Adrenal gland (tissue), 19 donors: ENCODE measurements at places on chromosomes 1 and 21. TPM values are rescaled to one million over a fixed set of nuclear protein-coding genes. Genes with fewer than 3 reads are reported as not detected.

GRCh38 chr1:26320896-26321295, 3.1 kb downstream of the CD52 start:
- H3K27me3 ChIP-seq: no peaks in the 10 kb centered on the region
- no peak for DNase-seq
- H3K36me3 ChIP-seq: no peaks in the 10 kb centered on the region
- H3K27ac ChIP-seq: no peak overlapping the region
- no peak overlapping the region for H3K4me3 ChIP-seq
- H3K4me1 ChIP-seq: no peaks in the 10 kb centered on the region

- no peak overlapping the region for H3K27ac ChIP-seq
- H3K4me1 ChIP-seq: peaks cover 4% of the 10 kb centered on the region
- no peak overlapping the region for H3K4me3 ChIP-seq
Observed at GRCh38 chr1:116943438-116943837, 33.7 kb downstream of the PTGFRN start.

DNA sequence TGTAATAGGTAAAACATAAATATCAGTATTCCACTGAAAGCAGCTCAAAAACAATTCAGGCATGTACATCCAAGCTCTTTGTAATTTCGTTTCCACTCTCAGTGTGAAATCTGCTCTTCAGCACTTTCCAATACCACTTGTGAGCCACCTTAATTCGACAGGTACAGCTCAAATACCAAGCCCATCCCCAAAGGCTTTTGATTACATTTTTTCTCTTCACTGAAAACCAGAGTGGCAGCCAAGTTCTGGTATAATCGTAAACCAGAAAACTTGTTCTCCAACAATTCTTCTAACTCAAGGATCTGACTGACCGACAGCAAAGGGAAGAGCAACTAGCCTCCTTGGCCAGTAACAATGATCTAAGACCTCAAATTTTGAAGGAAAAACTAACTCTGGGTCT, 36.8 kb downstream of the FBXO42 start:
- peaks cover 6% of the 10 kb centered on the region for H3K4me1 ChIP-seq
- no peak for DNase-seq
- H3K27ac ChIP-seq: no peak overlapping the region

DNA sequence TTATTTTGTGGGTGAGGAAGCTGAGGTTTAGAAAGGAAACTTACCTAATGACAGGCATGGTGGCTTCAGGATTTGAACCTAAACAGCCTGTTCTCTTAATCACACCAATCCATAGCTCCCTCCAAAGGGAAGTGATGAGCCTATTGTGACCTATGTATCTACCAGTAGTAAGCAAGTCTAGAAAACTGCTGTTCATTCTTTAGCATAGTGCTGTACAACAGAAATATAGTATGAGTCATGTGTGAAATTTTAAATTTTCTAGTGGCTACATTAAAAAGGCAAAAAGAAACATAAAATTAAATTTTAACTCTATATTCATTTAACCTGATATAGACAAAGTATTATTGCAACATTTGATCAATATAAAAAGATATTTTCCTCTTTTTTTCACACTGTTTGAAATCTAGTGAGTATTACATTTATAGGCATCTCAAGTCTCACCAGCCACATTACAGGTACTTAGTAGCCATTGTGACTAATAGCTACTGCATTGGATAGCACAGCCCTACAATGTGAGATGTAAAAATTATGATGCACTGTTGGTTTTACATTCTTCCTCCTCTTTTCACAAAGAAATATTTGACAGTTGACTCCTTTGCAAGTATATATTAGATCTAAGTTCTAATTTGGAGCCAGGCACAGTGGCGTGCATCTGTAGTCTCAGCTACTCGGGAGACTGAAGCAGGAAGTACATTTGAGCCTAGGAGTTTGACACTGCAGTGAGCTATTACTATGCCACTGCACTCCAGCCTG, 16.6 kb downstream of the IPO9 start:
- no peak for DNase-seq
- H3K4me3 ChIP-seq: no peak overlapping the region
- peaks cover 14% of the 10 kb centered on the region for H3K36me3 ChIP-seq
- no peak overlapping the region for H3K27ac ChIP-seq
- no peaks in the 10 kb centered on the region for H3K27me3 ChIP-seq
- no peaks in the 10 kb centered on the region for H3K4me1 ChIP-seq

GRCh38 chr1:100736324-100736723, 16.8 kb downstream of the VCAM1 start:
- H3K36me3 ChIP-seq: no peaks in the 10 kb centered on the region
- no peak for DNase-seq
- H3K27ac ChIP-seq: peak overlapping the region; percentile 62
- H3K4me1 ChIP-seq: peaks cover 12% of the 10 kb centered on the region
- H3K27me3 ChIP-seq: no peaks in the 10 kb centered on the region

GRCh38 chr1:217892750-217893149, 261.6 kb downstream of the SPATA17 start:
- H3K27ac ChIP-seq: no peak overlapping the region
- H3K4me3 ChIP-seq: no peak overlapping the region
- DNase-seq: no peak
- no peaks in the 10 kb centered on the region for H3K27me3 ChIP-seq

DNA sequence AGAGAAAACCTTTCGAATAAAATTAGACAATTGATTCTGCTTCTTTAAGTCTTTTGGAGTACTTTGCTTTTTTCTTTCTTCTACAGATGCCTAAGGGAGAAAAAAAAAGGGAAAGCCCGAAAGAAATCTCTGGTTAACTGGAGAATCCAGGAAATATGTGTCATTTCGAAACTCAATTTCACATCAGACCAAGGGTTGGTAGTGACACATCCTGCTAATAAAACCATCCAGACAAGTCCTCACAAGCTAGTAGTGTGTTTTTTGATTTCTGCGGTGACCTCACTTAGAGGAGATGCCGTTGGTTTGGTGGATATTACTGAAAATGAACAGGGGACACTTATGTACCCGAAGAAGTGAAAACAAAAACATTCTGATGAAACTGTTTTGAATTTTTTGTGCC, 726.5 kb upstream of the ADAMTS5 start:
- no peak overlapping the region for H3K4me3 ChIP-seq
- no peaks in the 10 kb centered on the region for H3K4me1 ChIP-seq
- H3K27me3 ChIP-seq: no peaks in the 10 kb centered on the region
- H3K36me3 ChIP-seq: no peaks in the 10 kb centered on the region

GRCh38 chr1:33905241-33905640, 41.4 kb downstream of the HMGB4 start:
- no peaks in the 10 kb centered on the region for H3K27me3 ChIP-seq
- H3K36me3 ChIP-seq: no peaks in the 10 kb centered on the region
- H3K4me3 ChIP-seq: no peak overlapping the region
- peaks cover 11% of the 10 kb centered on the region for H3K4me1 ChIP-seq

DNA sequence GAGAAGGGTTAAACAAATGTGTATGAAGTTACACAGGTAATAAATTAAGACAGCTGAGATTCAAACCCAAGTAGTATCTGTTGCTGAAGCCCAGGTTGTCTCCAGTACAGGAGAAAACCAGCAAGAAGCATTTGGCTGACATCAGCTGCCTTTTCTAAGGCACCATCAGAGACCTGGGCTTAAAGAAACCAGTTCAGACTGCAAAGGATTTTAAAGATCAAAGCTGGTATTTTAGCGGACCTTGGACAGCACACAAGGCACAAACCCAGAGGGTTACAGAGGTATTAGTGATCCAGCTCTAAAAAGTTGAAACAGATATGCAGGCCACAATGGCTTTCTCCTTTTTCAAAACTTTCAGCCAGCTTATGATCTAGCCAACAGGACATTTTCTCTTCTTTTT, 23.4 kb downstream of the BEND5 start:
- H3K27me3 ChIP-seq: no peaks in the 10 kb centered on the region
- H3K36me3 ChIP-seq: no peaks in the 10 kb centered on the region
- DNase-seq: no peak

GRCh38 chr1:41894808-41895483, 23.8 kb downstream of the HIVEP3 start:
- no peaks in the 10 kb centered on the region for H3K27me3 ChIP-seq
- H3K27ac ChIP-seq: no peak overlapping the region
- no peak overlapping the region for H3K4me3 ChIP-seq
- DNase-seq: no peak
- H3K36me3 ChIP-seq: no peaks in the 10 kb centered on the region

DNA sequence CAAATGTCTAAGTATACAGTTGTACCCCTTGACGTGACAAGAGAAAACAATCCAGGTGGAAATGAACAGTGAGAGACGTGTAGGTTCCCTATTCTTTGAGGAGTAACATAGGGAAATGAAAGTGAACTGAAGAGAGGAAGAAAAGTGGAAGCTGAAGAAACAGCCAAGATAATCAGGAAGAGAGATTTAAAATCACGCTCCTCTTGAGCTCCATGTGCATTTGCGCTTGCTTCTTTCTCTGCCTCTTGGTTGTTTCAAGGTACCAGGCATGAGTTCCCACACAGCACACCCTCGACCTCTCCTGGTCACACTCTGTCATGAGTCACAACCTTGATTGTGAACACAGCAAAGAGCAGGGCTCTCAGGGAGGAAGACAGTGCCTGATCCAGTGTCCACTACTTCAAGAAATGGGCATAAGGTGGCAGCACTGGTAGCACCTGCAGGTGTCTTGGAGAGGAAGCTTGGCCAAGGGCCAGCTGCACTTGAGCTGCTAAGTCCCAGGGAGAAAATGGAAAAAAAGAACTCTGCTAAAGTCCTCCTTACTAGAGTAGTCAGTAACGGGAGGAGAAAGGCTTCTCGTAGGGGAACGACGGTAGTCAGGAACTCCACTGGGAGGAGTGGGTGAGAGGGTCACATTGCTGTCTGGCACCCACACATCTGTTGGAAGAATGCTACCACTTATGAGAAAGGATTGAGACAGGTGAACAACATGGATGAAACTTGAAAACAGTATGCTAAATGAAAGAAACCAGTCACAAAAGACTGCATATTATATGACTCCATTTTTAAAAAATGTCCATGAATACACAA, 18.3 kb upstream of the ARID1A start:
- DNase-seq: peak; percentile 87
- H3K27ac ChIP-seq: peak overlapping the region; percentile 15
- no peaks in the 10 kb centered on the region for H3K36me3 ChIP-seq
- no peaks in the 10 kb centered on the region for H3K27me3 ChIP-seq

GRCh38 chr1:54506594-54506993, 41.4 kb upstream of the ACOT11 start:
- H3K27ac ChIP-seq: no peak overlapping the region
- H3K4me1 ChIP-seq: no peaks in the 10 kb centered on the region
- H3K36me3 ChIP-seq: no peaks in the 10 kb centered on the region

DNA sequence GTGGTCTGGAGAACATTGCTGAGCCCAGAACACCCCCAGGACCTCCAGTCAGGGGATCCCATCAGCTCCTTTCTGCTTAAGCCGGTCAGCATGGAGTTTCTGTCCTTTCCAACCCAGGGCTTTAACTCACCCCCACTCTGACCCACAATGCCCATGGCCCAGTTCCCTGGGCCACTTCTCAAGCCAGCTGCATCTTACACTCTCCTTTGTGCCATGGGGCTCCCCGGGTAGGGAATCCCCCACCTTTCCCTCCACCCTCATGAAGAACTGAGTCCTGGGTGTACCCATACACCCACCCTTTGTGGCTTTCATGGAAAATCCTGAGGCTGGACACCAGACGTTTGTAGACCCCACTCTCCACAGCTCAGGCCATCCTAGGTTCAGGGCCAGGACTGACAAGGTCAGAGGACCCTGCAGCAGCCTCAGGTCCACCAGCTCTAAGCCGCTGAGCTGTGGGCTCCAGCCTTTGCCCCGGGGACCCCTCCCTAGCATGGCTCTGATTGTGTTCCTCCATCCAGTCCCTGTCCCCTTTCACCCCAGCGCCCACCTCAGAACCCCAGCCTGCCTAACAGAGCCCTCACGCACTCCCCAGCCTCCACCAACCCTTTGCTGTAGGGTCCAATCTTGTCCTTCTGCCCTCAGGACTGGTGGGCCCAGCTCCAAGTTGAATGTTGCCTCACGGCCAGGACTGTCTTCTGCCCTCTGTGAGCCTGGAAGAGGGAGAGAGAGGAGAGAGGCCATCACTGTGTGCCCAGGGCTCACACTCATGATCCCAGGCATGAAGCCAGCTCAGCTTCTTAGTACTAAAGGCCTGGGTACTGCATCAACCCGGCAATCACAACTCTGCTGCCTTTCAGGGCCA, 394.8 kb downstream of the MATN1 start:
- no peak for DNase-seq
- H3K27ac ChIP-seq: no peak overlapping the region
- H3K4me3 ChIP-seq: no peak overlapping the region
- no peaks in the 10 kb centered on the region for H3K4me1 ChIP-seq
- no peaks in the 10 kb centered on the region for H3K36me3 ChIP-seq

GRCh38 chr1:212916481-212917133, 33.7 kb upstream of the VASH2 start:
- H3K27ac ChIP-seq: no peak overlapping the region
- H3K4me1 ChIP-seq: no peaks in the 10 kb centered on the region
- H3K4me3 ChIP-seq: no peak overlapping the region
- no peaks in the 10 kb centered on the region for H3K27me3 ChIP-seq
- H3K36me3 ChIP-seq: no peaks in the 10 kb centered on the region
- DNase-seq: no peak

- no peak overlapping the region for H3K27ac ChIP-seq
- H3K4me3 ChIP-seq: no peak overlapping the region
- no peaks in the 10 kb centered on the region for H3K36me3 ChIP-seq
- H3K27me3 ChIP-seq: no peaks in the 10 kb centered on the region
- H3K4me1 ChIP-seq: peaks cover 13% of the 10 kb centered on the region
- no peak for DNase-seq
Observed at GRCh38 chr1:169944621-169945020, 50.9 kb upstream of the SCYL3 start.

DNA sequence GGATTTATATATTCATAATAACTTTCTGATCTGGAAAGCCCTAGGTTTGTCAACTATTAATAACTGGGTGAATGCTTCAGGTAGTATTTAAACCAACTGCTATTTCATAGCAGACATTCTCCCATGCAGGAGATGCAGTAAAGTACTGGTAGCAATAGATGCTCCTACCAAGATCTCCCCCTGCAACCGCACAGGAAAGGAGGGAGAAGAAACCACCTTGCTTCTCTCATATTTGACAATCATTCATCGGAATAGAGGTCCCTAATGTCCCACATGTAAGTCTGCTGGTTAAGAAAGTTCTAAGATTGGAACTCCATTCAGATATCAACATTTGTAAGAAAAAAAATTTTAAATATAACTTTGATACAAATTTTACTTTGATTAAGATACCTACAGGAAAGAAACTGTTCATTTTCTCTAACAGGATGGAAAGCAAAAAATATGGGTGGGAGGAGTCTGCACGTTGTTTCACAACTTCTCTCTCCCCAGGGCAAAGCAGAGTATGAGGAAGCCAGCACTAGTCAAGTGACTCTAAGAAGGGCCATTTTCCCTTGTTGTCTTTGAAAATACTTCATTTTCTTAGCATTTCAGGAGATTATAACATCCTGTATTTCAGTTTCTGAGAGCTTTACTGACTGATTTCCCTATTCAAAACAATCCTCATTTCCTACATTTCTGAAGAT, at the start of gene PYHIN1:
PYHIN1 (plus strand) TSS at position 498 of the 683 bp plus-strand sequence. CDS start 5,359 bp downstream, outside the sequence.
- no peak within 1 kb of the TSS for H3K4me3 ChIP-seq
- no peak within 1 kb of the TSS for H3K27ac ChIP-seq
- H3K27me3 ChIP-seq: no peaks in the 10 kb centered on the region
- no peaks in the 10 kb centered on the region for H3K36me3 ChIP-seq
- DNase-seq: no peak

- peaks cover 15% of the 10 kb centered on the region for H3K4me1 ChIP-seq
- DNase-seq: no peak
- H3K36me3 ChIP-seq: peaks cover 63% of the 10 kb centered on the region
Observed at GRCh38 chr1:183896466-183897048, 91.6 kb downstream of the RGL1 start.

Gene SLC5A9
- 0.22 TPM for total RNA-seq

Gene ANGPTL1
- total RNA-seq: 73.6 TPM

Gene DNASE2B
- total RNA-seq: 0.25 TPM

Gene COL16A1
- 39.4 TPM for total RNA-seq

Gene APOBEC4
- total RNA-seq: not detected
